ENCODE measurements at places on chromosomes 1 and 21.

- peaks cover 11% of the 10 kb centered on the region for H3K4me1 ChIP-seq
- H3K27me3 ChIP-seq = no peaks in the 10 kb centered on the region
- H3K4me3 ChIP-seq = no peak overlapping the region
- DNase-seq = no peak
Measured at GRCh38 chr1:58031416-58031815, 515.1 kb downstream of the OMA1 start.

DNA sequence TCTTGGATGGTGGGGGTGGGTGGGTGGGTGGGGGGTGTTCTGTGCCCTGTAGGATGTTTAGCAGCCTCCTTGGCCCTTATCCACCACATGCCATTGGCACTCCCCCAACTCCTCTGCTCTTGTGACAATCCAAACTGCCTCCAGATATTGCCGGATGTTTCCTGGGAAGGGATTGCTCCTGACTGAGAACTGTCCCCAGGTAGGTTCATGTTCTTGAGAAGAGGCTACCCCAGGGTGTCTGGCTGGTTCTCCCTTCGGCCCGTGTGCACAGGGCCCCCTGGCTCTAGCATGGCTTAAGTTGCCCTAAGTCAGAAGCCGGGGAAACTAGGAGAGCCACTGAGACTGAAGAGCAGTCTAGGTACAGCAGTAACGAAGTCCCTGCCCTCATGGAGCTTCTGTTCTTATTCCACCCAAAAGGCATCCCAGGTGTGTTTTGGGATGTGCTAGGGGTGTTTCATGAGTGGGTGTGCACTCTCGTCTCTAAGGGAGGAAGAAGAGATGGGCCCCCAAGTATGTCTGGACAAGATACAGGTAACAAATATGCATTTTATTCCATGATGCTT, 19.8 kb upstream of the THRAP3 start:
- H3K36me3 ChIP-seq = no peaks in the 10 kb centered on the region
- H3K4me1 ChIP-seq = peaks cover 15% of the 10 kb centered on the region
- H3K4me3 ChIP-seq = no peak overlapping the region
- DNase-seq = no peak

GRCh38 chr1:205316161-205316566, 5.4 kb downstream of the NUAK2 start:
- peaks cover 67% of the 10 kb centered on the region for H3K4me1 ChIP-seq
- H3K4me3 ChIP-seq = no peak overlapping the region
- H3K27me3 ChIP-seq = no peaks in the 10 kb centered on the region
- no peak for DNase-seq
- H3K27ac ChIP-seq = peak overlapping the region; percentile 96
- peaks cover 59% of the 10 kb centered on the region for H3K36me3 ChIP-seq

GRCh38 chr21:41859297-41859980, 19.7 kb downstream of the PRDM15 start:
- DNase-seq = no peak
- H3K27me3 ChIP-seq = no peaks in the 10 kb centered on the region
- H3K27ac ChIP-seq = no peak overlapping the region
- no peak overlapping the region for H3K4me3 ChIP-seq
- H3K36me3 ChIP-seq = peaks cover 15% of the 10 kb centered on the region

DNA sequence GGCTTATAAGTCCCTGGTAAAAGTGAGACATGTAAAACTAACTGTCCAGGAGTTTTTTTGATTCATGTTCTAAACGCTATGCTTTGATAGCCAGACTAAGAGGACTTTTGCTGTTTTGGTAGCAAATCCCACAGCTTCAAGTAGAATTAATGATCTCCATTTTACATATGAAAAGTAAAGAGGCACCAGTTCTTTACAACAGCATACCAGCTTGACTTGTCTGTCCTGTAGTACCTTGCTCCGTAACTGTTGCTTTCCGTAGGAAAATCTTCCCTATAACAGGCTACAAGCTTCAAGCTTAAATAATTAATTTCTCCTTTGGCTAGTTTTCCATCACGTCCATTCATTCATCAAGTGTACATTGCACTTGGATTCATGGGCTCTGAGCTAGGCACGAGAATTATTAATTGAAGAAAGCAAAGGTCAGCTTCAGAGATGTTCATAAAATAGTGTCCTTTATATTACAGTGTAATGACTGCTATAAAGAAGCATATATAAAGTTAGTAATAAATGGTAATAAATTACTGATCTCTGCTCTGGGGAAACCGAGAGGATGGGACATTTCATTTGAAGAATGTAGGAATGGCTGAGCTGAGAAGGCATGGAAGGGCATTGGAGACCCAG, 29.2 kb downstream of the B3GALT5 start:
- H3K27ac ChIP-seq = no peak overlapping the region
- no peaks in the 10 kb centered on the region for H3K36me3 ChIP-seq
- no peaks in the 10 kb centered on the region for H3K27me3 ChIP-seq
- peaks cover 9% of the 10 kb centered on the region for H3K4me1 ChIP-seq
- no peak for DNase-seq
- no peak overlapping the region for H3K4me3 ChIP-seq

DNA sequence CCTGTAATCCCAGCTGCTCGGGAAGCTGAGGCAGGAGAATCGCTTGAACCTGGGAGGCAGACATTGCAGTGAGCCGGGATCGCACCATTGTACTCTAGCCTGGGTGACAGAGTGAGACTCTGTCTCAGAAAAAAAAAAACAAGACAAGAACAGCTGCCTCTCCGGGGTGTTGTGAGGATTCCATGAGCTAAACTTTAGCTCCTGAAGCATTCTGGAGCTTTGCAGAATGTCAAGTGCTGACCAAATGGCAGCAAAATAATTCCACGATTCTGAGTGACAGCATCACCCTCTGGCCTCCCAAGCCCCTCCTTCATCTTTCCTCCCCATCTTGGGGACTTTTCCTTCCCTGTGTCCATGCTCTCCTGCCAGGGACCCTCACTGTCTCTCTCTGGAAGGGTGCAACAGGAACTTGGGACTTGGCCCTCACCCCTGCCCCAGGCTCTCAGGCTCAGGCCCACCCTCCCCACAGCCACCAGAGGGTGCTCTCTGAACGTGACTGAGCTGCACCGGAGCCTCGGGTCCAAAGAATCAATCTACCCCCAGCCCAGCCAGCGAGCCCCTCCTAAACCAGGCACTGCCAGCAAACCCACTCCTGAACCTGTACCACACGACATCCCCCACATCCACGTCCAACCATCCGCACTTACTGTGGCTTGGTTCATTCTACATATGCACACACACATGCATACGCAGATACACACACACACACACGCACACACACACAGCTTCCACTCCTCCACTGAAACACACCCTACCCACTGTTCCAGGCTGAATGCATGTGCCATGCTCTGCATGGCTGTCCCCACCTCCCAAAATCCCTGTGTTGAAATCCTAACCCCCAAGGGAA, 45.7 kb downstream of the ACOT7 start:
- peaks cover 3% of the 10 kb centered on the region for H3K36me3 ChIP-seq
- H3K4me3 ChIP-seq = no peak overlapping the region
- no peaks in the 10 kb centered on the region for H3K27me3 ChIP-seq
- DNase-seq = no peak
- peak overlapping the region; percentile 63 for H3K27ac ChIP-seq

- peaks cover 4% of the 10 kb centered on the region for H3K27me3 ChIP-seq
- no peak for DNase-seq
- H3K4me3 ChIP-seq = no peak overlapping the region
- no peaks in the 10 kb centered on the region for H3K36me3 ChIP-seq
- no peaks in the 10 kb centered on the region for H3K4me1 ChIP-seq
Measured at GRCh38 chr1:182909578-182909977, 43.4 kb downstream of the SHCBP1L start.

- H3K4me1 ChIP-seq = peaks cover 6% of the 10 kb centered on the region
- DNase-seq = no peak
- no peaks in the 10 kb centered on the region for H3K27me3 ChIP-seq
- no peaks in the 10 kb centered on the region for H3K36me3 ChIP-seq
Measured at GRCh38 chr1:221782477-221782876, 40.6 kb upstream of the DUSP10 start.

- H3K27me3 ChIP-seq = no peaks in the 10 kb centered on the region
- no peaks in the 10 kb centered on the region for H3K36me3 ChIP-seq
- H3K4me3 ChIP-seq = peak overlapping the region; percentile 76
- H3K27ac ChIP-seq = no peak overlapping the region
- H3K4me1 ChIP-seq = peaks cover 26% of the 10 kb centered on the region
Measured at GRCh38 chr1:156499194-156499841, 1.3 kb downstream of the MEF2D start.

GRCh38 chr1:114756949-114757454, 782 bp downstream of the CSDE1 start:
- H3K4me1 ChIP-seq = peaks cover 3% of the 10 kb centered on the region
- DNase-seq = no peak
- H3K36me3 ChIP-seq = peaks cover 38% of the 10 kb centered on the region
- peak overlapping the region; percentile 93 for H3K4me3 ChIP-seq

DNA sequence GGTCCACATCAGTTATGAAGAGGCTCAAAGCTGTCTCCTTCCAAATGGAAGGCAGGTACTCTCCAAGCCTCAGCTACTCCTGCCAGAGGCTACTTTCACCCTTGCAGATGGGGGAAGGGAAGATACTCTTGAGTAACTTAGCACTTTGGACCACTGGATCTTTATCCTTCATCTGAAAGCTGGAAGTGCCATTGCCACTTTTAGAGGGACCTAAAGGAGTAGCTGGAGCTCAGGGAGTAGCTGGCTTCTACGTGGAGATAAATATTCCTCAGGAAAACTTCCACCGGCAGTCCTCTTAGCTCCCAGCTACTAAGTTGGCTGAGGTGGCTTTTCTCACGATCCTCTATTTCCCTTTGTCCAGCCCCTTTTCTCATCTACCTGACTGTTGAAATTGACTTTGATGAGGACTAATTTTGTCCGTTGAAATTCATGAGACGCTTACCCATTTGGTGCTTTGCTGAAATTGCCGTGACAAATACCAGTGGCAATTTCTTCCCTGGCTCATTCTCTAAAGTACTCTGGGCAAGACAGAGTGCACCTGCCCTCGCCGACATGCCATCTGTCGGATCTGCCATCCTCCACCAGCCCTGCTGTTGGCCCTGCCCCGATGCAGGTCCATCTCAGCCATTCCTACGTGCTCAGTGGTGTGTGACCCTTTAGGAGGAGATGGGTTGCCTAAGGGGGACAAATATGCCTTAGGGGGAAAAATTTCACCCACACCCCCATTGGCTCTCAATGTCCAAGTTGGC, 13.6 kb downstream of the IGSF21 start:
- H3K36me3 ChIP-seq = no peaks in the 10 kb centered on the region
- no peak overlapping the region for H3K27ac ChIP-seq
- H3K4me3 ChIP-seq = no peak overlapping the region
- DNase-seq = no peak
- H3K4me1 ChIP-seq = no peaks in the 10 kb centered on the region
- H3K27me3 ChIP-seq = no peaks in the 10 kb centered on the region

DNA sequence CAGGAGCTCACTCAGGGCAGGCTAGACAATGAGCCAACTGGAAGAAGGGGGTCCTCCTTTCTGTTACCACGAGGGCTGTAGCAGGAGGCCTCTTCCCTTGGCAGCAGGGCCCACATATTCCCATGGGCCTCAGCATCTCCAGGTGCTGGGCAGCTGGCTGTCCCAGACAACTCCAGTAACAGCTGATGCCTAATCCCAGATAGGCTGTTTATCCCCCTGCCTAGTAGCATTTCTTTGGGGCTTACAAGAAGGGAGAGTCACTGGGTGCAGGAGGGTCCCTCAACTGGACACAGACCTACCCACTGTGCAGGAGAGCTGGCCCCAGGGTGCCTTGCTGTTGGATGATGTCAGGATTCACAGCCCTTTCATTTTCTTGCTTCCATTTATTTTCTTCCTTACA, 278.2 kb downstream of the DSCAM start:
- no peaks in the 10 kb centered on the region for H3K4me1 ChIP-seq
- DNase-seq = no peak
- no peak overlapping the region for H3K27ac ChIP-seq
- H3K36me3 ChIP-seq = no peaks in the 10 kb centered on the region

GRCh38 chr21:24055696-24056095, 1551.6 kb downstream of the MRPL39 start:
- H3K27ac ChIP-seq = no peak overlapping the region
- H3K4me3 ChIP-seq = no peak overlapping the region
- H3K4me1 ChIP-seq = no peaks in the 10 kb centered on the region
- no peak for DNase-seq
- H3K27me3 ChIP-seq = no peaks in the 10 kb centered on the region

DNA sequence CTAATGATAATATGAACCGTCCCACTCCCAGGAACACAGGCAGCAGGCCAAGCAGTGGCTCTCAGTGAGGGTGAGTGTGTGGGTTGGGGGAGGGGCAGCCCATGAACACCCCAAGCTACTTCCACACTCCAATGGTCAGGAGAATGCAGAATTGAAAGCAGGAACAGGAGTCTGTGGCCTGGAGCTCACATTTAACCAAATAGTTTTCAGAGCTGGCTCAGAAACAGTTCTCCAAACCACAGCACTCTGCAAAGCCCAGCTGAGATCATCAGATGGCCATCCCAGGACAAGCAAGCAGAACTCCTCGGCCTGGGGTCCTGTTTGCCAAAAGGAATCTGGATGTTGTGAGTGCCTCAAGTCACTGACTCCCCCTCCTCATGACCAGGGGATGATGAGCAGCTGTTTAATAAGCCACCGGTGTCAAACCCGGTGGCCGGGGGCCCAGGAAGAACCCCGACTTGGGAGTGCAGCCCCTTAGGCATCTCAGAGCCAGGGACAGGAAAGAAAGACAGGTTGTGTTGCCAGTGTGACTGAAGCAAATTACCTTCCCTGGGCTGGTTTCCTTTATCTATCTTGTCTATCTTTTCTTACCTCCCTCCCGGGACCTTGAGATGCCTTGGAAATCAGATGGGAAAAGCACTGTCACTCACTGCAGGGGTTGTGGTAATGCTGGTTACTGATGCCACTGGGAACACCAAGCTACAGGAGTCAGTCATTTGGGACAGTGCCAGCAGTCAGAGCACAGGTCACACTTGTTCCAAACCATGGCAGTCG, 20.4 kb downstream of the DEGS1 start:
- no peaks in the 10 kb centered on the region for H3K27me3 ChIP-seq
- DNase-seq = no peak
- H3K36me3 ChIP-seq = no peaks in the 10 kb centered on the region
- no peak overlapping the region for H3K4me3 ChIP-seq
- H3K4me1 ChIP-seq = peaks cover 14% of the 10 kb centered on the region

- DNase-seq = no peak
- H3K4me3 ChIP-seq = no peak overlapping the region
- H3K36me3 ChIP-seq = no peaks in the 10 kb centered on the region
Measured at GRCh38 chr1:192627901-192628300, 8.0 kb upstream of the RGS13 start.

GRCh38 chr1:238152119-238152518, 261.4 kb upstream of the ZP4 start:
- no peak for DNase-seq
- H3K27ac ChIP-seq = no peak overlapping the region
- no peak overlapping the region for H3K4me3 ChIP-seq
- no peaks in the 10 kb centered on the region for H3K27me3 ChIP-seq
- H3K36me3 ChIP-seq = no peaks in the 10 kb centered on the region

GRCh38 chr1:234258071-234258470, 115.2 kb upstream of the COA6 start:
- no peaks in the 10 kb centered on the region for H3K4me1 ChIP-seq
- no peaks in the 10 kb centered on the region for H3K27me3 ChIP-seq
- H3K36me3 ChIP-seq = no peaks in the 10 kb centered on the region
- DNase-seq = no peak
- H3K27ac ChIP-seq = no peak overlapping the region
- H3K4me3 ChIP-seq = no peak overlapping the region

- H3K27ac ChIP-seq = no peak overlapping the region
- no peaks in the 10 kb centered on the region for H3K27me3 ChIP-seq
- no peaks in the 10 kb centered on the region for H3K4me1 ChIP-seq
- DNase-seq = no peak
- peaks cover 19% of the 10 kb centered on the region for H3K36me3 ChIP-seq
Measured at GRCh38 chr1:55064071-55064581, 24.8 kb downstream of the PCSK9 start.

GRCh38 chr1:54017979-54018378, at the start of gene LDLRAD1:
Gene LDLRAD1 (minus strand): TSS chr1:54018186. CDS start chr1:54018112, 74 bp downstream.
- no peaks in the 10 kb centered on the region for H3K36me3 ChIP-seq
- H3K4me3 ChIP-seq = no peak within 1 kb of the TSS
- H3K27me3 ChIP-seq = no peaks in the 10 kb centered on the region
- DNase-seq = no peak
- no peak within 1 kb of the TSS for H3K27ac ChIP-seq
- H3K4me1 ChIP-seq = no peaks in the 10 kb centered on the region

Data from neuronal stem cell (in vitro differentiated cells).